ENCODE measurements at places on chromosomes 7 and 10.
A peak's percentile ranks its signal among the peaks of the same experiment; 100 is the strongest.

GRCh38 chr10:76230921-76231285 is 799.5 kb downstream of the LRMDA start:
- no peak for DNase-seq

- no peak for DNase-seq
These were observed 369.6 kb downstream of the TCERG1L start for GRCh38 chr10:130941886-130942285.

DNA sequence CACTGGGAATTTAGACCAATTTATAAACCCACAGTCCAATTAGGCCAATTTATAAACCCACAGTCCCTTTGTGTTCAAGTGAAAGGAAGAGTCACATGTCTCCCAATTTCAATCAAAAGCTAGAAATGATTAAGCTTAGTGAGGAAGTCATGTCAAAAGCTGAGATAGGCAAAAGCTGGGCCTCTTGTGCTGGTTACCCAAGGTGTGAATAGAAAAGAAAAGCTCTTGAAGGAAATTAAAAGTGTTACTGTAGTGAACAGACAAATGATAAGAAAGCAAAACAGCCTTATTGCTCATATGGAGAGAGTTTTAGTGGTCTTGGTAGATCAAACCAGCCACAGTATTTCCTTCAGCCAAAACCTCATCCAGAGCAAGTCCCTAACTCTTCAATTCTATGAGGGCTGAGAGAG is 245.0 kb downstream of the HDAC9 start:
- no peak for DNase-seq

- DNase-seq: peak; percentile 65
These were observed 804 bp downstream of the C10orf95 start for GRCh38 chr10:102450374-102451104.

GRCh38 chr7:138396251-138397070 is 63.6 kb upstream of the TRIM24 start:
- DNase-seq: no peak

- no peak for DNase-seq
These were observed 71.0 kb upstream of the CHCHD3 start for GRCh38 chr7:133152875-133153274.

GRCh38 chr10:2251631-2252030 is 514.3 kb upstream of the ADARB2 start:
- DNase-seq: no peak

DNA sequence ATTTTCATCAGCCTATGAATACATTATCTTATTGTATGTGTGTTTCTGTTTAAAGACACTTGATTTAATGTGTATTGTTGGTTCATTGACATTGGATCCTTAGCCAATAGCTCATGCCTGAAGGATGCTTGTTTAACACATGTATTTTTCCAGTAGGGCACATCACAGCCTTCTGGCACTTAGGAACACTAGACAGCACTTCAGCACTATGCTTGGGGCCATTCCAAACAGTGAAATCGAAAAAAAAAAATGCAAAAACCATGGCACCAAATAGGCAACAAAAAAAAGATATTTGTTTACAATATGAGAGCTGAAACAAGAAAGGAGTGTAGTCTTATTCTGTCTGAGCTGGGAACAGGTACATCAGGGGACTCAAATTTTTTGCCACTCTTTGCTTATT is 262.8 kb downstream of the SLC25A13 start:
- DNase-seq: no peak

- DNase-seq: no peak
These were observed 71.3 kb downstream of the TACC2 start for GRCh38 chr10:122060250-122060649.

- DNase-seq: no peak
These were observed 383.2 kb downstream of the TCERG1L start for GRCh38 chr10:130928306-130928705.

DNA sequence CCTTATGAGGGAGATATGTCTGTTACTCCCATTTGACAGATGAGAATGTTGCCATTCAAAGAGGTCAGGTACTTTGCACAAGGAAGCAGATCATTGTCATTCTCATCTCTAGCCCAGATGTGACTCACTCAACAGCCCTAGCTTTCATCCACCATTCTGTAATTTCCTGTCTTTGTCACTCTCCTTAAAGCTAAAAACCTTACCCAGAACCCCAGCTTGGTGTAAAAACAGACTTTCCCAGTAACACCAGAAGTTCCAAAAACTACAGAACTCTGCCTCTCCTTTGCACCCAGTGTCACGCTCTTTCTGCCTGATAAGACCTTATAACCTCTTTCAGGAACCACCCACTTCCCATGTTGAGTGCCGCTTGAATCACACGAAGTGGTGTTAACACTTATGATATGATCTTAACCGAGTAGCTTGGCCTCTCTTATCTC is 89.1 kb upstream of the SP4 start:
- peak; percentile 16 for DNase-seq

- DNase-seq: no peak
These were observed 2.3 kb downstream of the CALU start for GRCh38 chr7:128741491-128741890.

- DNase-seq: no peak
These were observed 244.8 kb downstream of the KCNMA1 start for GRCh38 chr10:77392851-77393250.

- DNase-seq: no peak
These were observed 65.6 kb upstream of the PDGFA start for GRCh38 chr7:585229-585711.

GRCh38 chr10:42953684-42954674 is 122.9 kb upstream of the RET start:
- no peak for DNase-seq

GRCh38 chr7:147013825-147014224 is 897.2 kb downstream of the CNTNAP2 start:
- no peak for DNase-seq

GRCh38 chr7:49580761-49581160 is 192.7 kb upstream of the VWC2 start:
- no peak for DNase-seq

GRCh38 chr10:121949451-121949850 is 21.6 kb upstream of the ATE1 start:
- no peak for DNase-seq

GRCh38 chr7:132035517-132036362 is 479.3 kb upstream of the PODXL start:
- DNase-seq: no peak

- DNase-seq: no peak
These were observed 179.4 kb downstream of the CACNA2D1 start for GRCh38 chr7:82263920-82264782.

- peak; percentile 46 for DNase-seq
These were observed 10.5 kb upstream of the MTPAP start for GRCh38 chr10:30359373-30360206.

GRCh38 chr10:3046210-3046779 is 21.1 kb upstream of the PFKP start:
- DNase-seq: no peak

DNA sequence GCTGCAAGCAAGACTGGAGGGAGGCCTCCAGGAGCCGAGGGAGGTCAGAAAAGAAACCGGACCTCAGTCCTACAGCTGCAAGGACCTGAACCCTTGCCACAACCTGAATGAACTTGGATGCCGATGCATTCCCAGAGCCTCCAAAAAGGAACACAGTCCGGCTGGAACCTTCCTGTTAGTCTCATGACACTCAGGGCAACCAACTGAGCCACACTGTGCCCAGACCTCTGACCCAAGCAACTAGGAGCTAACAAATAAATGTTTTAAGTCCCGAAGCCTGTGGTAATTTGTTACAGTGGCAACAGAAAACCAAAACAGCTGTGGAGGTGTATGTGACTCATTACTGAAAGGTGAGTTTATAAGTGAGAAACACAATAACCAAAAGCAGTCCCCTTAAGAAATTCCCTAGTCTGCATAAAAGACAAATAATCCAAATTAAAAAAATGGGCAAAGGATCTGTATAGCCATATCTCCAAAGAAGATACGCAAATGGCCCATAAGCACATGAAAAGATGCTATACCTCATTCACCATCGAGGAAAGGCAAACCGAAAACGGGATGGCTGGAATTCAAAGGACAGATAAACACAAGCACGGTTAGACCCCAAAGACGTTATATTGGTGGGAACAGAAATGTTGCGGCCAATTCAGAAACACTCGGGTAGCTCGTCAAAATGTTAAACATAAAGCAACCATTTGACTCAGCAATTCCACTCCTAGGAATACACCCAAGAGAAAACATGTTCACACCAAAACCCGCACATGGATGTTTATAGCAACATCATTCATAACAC is 24.8 kb downstream of the GNA12 start:
- no peak for DNase-seq

DNA sequence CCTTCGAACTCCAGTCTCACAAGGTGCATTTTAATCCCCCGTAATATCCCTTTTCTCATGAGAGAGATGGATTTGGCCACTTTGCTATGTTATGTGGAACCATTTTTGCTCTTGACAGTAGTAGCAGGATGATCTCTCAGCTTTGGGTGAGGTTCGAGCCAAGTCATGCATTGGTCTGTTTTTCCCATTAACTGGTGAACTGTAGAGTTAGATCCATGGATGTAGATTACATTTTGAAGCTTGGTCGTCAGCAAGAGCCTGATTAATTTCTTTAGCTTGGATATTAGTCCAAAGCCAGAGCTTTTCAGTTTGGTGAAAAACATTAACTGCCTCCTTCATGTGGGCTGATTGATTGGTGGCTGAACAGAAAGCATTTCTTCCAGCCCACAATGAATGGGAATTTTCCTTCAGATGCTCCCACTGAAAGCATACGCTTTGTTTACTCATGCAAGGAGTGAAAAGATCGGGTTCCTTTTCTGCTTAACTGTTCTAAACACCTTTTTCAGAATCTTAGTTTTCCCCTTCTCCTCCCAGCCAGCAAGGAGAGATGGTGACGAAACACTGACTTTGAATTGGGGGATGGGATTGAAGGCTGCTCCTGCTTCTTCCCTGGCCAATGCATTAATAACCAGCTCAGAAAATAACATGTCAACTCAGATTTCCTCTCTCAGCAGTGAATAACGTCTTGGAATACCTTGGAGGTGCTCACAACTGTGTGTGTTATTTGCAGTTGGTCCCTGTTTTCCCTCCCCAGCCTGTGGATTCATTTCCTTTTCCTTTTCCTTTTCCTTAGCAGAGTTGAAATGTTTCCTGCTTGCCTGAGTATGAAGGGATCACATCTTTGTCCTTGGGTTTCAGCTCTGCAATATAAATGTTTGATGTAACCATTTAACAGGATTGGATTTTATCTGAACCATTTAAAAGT is 351.8 kb upstream of the FZD8 start:
- no peak for DNase-seq

- no peak for DNase-seq
These were observed 414.2 kb upstream of the GALNT17 start for GRCh38 chr7:70717553-70718329.

DNA sequence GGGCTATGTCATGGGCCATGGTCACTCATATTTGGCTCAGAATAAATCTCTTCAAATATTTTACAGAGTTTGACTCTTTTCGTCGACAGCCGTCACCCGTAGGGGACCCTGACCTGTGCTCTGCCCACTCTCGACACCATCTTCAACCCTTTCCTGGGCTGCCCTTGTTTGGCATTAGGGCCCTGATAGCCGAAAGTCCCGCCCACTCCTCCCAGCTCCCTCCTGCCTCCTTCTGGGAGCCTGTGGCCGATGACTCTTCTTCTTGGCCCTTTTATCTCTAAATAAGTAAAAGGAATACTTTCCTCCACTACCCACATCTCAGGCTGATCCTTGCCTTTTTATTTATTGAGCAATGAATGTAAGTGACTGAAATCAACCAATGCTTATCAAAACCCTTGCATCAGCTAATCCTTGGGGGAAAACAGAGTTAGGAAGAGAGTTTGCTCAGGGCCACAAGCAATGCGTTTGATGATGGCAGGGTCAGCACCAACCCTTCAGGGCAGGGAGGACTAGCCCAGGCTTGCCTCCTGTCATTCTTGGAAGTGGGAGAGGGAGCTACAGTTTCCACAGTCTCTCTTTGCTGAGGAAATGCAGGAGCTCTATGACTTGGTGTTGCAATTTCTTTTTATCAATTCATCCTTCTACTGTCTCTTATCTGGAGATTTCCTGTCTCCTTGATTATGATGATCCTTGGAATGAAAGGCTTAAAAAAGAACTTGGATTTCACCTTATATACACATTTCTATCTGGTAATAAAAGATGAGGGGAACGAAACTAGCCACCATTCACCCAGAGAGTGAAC is 218.2 kb upstream of the PODXL start:
- no peak for DNase-seq

DNA sequence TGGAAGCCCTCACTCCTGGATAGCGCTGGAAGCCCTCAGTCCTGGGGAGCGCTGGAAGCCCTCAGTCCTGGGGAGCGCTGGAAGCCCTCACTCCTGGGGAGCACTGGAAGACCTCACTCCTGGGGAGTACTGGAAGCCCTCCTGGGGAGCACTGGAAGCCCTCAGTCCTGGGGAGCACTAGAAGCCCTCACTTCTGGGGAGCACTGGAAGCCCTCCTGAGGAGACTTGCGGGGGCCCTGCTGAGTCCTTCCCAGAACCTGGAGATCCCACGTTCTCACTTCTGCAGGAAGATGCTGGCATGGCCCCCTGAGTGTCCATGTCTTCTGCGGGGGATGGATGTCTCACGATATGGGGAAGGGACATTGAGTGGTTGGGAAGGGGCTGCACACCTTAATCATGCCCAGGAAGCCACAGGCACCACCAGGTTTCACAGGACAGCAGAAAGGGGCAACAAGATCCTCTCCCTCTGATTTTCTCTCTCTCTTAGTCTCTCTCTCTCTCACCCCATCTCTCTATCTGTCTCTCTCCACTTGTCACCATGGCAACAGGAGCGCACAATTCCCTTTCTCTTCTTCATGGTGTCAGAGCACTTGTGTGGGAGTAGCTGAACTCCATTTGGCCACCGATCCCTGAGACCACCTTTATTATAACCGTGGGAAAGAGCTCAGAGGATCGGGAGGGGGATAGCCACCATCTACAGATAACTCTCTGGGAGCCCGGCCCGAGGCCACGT is 267.0 kb downstream of the TCERG1L start:
- DNase-seq: no peak

DNA sequence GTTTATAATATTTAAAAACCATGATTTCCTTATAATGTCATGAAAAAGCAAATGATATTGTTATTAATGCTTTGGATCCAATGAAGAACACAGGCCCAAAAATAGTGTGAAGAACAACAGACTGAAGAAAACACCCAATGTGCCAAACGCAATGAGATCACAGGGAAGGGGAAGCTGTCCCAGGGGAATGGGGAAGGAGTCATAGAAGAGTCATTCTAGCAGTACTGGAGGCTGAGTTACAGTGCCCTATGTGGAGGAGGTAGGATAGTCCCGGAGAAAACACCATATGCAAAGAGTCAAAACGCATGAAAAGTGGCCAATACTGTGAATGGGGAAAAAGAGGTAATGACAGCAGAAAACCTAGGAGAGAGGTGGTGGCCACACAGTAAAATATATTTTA is 50.9 kb downstream of the TPK1 start:
- DNase-seq: no peak
